ENCODE measurements at places on chromosomes 5 and 9.

DNA sequence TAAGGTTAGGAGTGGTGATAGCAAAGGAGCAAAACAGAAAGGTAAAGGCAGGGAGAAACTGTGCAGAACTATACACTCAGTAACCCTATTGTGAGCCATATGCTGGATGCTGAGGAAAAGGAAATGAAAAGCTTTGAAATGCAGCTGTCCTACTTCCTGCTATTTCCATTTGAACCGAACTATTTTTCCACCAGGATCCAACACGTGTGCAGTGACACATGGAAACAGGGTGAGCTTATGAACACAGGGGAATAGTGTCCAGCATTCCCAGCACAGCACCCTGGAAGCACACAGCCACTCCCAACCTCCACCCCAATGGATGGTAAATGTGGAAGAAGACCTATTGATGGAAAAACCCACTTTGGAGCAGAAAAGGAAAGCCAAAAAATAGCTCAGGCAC is 69.0 kb upstream of the SLC12A2 start:
- no peak for DNase-seq

DNA sequence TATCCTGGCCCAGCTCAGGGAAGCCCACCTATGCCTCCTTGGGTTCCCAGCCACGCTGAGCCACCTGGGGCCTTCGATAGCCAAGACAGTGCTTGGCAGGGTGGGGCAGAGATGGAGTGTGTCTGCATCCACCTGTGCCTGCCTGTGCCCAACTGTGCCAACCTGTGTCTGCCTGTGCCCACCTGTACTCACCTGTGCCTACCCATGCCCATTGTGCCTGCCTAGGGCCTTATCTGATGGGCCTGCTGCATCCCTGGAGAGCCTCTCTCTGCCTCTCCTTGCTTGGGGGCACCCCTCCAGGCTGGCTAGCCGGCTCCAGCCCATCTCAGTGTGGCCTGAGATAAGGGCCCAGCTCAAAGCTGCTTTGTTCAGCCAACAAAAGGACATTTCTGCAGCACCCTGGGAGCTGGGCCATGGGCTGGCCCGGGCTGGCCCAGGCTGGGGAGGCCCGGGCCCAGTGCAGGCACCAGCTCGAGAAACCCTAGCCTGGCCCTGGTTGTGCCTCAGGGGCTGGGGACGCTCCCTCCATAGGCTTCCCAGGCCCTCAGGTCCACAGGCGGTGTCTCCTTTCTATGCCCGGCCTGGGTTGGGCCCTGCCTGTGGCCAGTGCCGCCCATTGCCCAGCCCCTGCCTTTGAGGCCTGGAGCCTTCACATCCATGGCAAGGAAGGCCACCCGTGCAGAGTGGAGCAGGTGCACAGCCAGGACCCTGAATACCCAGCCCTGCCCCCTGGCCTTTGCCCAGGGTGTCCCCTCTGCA is 37.3 kb upstream of the NOTCH1 start:
- no peak for DNase-seq

DNA sequence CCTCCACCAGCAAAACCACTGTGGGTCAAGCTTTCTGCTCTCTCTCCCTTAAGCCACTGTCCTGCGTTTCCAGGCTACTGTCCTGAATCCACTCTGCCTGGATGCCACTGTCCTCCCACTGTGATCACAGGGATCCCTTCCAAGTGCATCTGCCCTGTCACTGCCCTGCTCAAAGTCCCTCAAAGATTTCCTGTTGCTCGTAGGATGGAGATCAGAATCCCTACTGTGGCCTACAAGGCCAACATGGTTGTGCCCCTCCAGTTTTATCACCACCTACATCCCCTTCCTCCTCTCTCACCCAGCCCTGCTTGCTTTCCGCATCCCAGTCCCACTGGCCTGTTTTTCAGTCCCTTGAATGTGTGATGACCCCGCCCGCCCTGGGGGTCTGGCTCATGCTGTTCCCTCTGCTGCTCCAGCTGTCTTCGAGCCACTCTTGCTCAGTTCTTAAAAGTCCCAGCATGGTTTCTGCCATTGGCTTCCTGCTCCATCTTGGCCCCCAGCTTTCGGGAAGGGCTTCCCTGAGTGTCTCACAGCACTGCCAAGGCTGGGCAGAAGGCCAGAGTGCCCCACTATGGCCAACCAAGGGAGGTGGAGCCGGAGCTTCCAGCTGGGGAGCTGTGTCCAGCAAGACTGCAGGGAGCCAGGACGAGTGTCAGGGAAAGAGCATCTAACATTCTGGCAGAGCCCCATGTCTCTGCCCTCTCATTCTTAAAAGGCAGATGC is 12.9 kb upstream of the FRRS1L start:
- no peak for DNase-seq

- no peak for DNase-seq
Observed at GRCh38 chr5:76537073-76537543, 86.1 kb downstream of the F2RL2 start.

GRCh38 chr5:116953251-116953930 is 378.8 kb upstream of the SEMA6A start:
- DNase-seq: no peak

- DNase-seq: no peak
Observed at GRCh38 chr5:54259981-54260380, 50.4 kb downstream of the ARL15 start.

DNA sequence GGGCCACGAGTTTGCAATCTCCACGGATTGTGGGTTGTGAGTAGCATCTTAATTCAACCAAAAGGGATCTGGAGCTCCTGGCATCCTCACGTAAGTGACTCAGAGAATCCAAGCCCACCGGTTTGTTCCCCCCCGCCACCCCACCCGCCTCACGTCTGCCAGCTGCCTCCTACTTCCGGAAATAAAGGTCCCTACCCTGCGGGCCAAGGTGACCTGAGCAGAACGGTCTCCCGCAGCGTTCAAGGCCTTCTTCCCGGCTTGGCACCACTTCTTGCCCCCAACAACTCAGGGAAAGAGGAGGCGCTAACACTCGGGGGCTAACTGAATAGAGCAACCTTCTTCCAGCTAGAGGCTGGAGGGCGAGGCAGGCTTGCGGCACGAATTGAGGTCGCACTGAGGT is 8.8 kb upstream of the GPRIN1 start:
- no peak for DNase-seq

DNA sequence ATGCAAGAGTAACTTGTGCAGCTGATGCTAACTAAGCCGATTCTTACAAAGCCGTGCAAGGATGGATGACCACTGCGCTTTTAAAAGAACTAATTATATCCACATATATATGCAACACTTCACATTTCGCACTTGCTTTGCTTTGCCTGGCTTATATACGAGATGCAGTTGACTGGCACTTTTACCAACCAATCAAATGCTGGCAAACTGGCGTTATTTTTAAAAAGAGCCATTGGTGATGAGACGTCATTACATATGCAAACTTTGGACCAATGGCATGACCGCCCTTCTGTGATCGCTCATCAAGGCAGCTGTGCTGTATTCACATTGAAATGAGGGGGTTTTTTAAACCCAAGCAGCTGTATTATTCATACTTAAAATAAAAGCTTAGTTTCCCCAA is 1147.7 kb upstream of the WWC1 start:
- DNase-seq: no peak

- no peak for DNase-seq
Observed at GRCh38 chr5:57164124-57164523, 9.7 kb upstream of the GPBP1 start.

GRCh38 chr5:1568201-1568979 is 44.6 kb upstream of the LPCAT1 start:
- DNase-seq: no peak

GRCh38 chr9:86614871-86615849 is 260.9 kb upstream of the TUT7 start:
- no peak for DNase-seq

GRCh38 chr5:6730407-6730806 is 17.2 kb downstream of the TENT4A start:
- DNase-seq: no peak

DNA sequence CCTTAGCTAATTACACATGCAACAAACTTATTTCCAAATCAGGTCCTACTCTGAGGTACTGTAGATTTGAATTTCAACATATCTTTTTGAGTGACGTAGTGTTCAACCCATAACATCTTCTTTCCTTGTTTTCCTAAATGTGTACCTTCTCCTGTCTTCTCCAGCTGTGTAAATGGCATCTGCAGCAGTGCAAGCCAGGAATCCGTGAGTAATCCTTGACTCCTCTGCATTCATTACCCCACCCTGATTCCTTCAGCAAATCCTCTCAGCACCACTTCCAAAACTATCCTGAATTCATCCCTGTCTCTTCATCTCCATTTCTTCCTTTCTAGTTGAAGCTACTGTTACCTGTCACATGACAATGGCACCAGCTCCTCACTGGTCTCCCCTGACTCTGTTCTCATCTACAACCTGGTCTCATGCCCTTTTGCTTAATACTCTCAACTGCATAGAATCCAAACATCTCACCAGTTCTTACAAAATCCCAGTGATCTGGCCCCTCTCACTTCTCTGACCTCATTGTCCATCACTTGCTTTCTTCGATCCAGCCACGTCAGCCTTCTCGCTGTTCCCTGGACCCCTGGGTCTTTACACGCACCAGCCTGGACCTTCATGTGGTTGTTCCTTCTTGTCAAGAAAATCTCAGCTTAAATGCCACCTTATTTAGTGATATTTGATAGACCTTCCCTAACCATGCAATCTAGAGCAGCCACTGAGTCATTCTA is 14.6 kb upstream of the TRAF1 start:
- no peak for DNase-seq

GRCh38 chr9:133803028-133803585 is 65.0 kb upstream of the SARDH start:
- DNase-seq: no peak

DNA sequence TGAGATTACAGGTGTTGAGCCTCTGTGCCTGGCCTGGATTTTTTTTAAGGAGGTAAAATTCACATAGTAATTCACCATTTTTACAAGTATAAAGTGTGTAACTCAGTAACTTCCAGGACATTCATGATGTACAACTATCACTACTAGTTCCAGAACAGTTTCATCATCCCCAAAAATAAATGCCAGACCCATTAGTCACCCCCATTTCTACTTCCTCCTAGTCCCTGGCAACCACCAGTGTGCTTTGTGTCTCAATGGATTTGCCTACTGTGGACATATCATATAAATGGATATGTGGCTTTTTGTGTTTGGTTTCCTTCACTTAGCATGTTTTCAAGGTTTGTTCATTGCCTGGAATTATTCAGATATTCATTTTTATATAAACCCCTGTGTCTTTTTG is 72.5 kb upstream of the PANK3 start:
- DNase-seq: no peak

GRCh38 chr5:154276973-154277331 is 86.4 kb downstream of the GALNT10 start:
- DNase-seq: no peak

DNA sequence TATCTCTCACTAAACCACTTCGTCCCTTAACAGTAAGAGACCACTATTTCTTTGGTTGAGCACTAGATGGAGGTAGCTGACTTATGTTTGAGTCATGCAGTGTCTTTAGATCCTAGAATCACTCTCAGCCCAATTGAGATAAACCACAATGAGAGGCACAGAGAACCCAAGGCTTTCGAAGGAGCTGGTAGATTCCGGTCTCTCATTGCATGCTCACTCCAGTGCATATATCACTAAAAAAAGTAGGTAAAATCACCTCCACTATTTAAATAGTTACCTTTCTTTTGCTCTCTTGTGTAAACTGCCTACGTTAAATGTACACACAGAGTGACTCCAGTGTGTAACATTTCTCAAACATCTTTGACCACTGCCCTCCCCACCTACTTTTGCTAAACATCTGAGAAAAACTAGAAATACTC is 27.6 kb downstream of the ACTL7A start:
- DNase-seq: no peak

DNA sequence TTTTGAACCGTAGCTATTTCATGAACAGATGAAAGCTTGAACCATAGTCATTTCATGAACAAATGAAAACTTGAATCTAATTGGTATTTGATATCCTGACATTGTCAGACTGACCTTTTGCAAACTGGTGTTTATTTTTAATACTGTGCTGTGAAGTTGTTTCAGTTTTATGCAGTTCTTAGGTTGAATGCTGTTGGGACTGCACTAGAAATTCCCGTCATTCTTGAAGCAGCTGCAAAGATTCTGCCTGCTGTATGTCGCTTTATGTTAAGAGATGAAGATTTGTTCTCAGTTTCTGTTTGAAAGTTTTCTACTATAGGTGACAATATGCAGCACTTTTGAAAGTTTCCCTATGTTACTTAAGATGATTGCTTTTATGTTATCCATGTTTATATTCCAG is 22.5 kb upstream of the FAM120AOS start:
- no peak for DNase-seq

- DNase-seq: no peak
Observed at GRCh38 chr9:114093031-114093471, 6.0 kb downstream of the KIF12 start.

All from activated CD8-positive, alpha-beta memory T cell treated with anti-CD3 and anti-CD28 coated beads for 1 hour (primary cell).